ENCODE measurements at places on chromosomes 12 and 14. TPM values are rescaled to one million over a fixed set of nuclear protein-coding genes. Genes with fewer than 3 reads are reported as not detected.

DNA sequence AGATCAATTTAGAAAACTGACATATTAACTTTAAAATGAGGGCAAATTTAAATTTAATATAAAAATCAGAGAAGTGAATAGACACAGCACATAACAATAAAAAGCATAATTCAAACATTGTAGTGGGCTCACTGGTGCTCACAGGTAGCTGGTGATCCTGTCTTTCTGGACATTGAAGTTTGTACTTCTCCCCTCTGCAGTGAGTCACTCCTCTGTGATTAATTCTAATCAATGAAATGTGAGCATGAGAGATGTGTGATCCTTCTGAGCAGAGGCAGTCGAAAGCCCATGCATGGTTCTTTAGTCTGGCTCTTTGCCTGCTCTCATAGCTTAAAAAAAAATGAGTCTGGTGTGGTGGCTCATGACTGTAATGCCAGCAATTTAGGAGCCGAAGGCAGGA, 59.0 kb upstream of the RERGL start:
- no peak for DNase-seq

GRCh38 chr14:82366803-82367202, 833.1 kb upstream of the SEL1L start:
- DNase-seq, result no peak

NKX2-8 gene
- polyA plus RNA-seq, result not detected

UNC119B gene
- 35.7 TPM for polyA plus RNA-seq

- DNase-seq, result no peak
Measured at GRCh38 chr12:53538209-53538689, 31.0 kb upstream of the NPFF start.

DNA sequence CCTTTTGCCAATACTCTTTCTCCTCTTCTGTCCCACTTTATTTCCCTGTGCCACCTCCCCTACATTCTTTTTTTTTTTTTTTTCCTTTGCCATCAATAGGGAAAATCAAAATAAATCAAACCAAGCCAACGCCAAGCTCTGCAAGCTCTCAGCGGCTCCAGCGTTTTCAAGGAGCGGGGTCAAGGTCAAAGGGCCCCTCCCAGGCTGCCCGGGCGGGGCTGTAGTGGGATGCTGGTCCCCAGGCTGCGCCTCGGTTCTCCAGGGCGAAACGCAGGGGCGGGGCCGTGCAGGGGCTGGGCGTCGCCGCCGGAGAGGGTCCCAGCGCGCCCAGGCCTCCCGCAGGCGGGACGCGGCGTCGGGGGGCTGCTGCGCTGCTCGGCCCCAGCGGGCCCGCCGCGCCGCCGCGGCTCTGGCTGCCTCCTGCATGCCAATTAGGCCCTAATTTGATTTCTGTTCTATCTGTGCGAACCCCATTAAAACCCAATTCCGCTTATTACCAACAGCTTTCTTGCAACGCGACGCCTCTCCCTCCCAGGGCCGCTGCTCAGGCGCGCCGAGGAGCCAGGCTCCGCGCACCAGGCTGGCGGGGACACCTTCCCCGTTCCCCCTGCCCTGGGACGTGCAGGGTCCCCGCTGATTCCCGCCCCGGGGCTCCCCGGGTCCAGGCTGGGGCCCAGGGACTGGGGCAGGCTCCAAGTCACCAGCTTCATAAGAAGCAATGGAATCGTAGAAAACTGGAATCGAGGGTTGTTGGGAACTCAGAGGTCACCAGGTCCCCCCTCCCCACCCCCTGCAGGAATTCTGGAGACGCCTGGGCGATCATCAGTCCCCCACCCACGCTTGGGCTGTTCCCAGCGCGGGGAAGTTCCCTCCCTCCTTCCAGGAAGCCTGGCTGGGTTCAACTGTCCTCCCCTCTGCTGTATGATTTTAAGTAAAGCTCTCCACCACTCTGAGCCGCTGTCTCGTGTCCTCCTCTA, 50.7 kb upstream of the MAP1LC3B2 start:
- DNase-seq, result no peak

DNA sequence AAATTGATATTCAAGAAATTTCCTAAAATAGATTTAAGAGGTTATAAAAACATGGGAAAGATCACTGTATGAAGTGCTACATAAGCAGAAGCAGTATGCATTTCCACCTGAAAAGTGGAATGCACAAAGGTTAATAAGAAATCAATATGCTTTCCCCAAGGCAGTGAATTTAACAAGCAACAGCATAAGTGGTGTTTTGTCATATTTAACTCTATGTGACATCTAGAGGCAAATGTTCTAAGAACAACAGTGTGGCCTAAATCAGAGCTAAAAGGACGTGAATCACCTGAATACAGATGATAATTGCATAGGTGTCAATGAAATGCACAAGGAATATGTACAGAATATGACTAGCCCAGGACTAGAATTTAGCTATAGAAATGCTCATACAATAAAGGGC, 49.5 kb downstream of the SLC2A13 start:
- DNase-seq, result no peak

SDR9C7 gene
- polyA plus RNA-seq, result not detected

- no peak for DNase-seq
Measured at GRCh38 chr12:88558340-88558867, 21.9 kb downstream of the KITLG start.

CORO1C gene
- 596 TPM for polyA plus RNA-seq

HCAR1 gene
- polyA plus RNA-seq, result 0.05 TPM

DNA sequence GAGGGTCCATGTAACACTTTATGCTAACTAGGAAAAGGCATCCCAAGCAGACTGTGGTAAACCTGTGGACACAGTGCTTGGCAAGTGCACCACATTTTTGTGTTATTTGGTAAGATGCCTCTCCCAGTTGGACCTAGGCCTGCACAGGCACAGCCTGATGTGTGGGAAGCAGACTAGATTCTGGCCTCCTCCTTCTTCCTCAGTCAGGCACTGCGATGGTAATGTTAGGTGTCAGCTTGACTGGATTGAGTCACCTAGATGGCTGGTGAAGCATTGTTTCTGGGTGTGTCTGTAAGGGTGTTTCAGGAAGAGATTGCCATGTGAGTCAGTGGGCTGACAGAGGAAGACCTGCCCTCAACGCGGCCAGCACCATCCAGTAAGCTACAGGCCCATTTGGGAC, 25.3 kb upstream of the RHOJ start:
- DNase-seq, result no peak

GRCh38 chr12:124863416-124864325, at the start of gene SCARB1:
TSS of gene SCARB1 (minus strand) at chr12:124863864. CDS start at chr12:124863720, 144 bp downstream.
- DNase-seq, result peak; percentile 21
